ENCODE measurements at places on chromosomes 11 and 22.

DNA sequence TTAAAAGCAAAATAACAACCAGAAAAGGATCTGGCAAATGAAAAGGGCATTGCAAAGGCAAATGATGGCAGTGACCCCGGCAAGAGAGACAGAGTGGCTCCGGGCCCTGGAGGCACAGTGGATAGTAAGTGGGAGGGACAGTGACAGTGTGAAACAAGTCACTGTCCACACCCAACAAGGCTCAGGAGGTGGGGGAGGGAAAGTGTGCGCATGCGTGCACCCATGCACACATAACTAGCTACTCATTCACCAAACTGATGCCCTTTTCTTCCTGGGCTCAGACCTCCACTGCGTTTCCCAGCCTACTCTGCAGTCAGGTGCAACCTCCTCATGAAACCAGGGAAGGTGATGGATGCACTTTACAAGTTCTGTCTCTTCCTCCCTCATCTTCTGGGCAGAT lies 108.4 kb downstream of the SHANK2 start:
- no peak for DNase-seq

DNA sequence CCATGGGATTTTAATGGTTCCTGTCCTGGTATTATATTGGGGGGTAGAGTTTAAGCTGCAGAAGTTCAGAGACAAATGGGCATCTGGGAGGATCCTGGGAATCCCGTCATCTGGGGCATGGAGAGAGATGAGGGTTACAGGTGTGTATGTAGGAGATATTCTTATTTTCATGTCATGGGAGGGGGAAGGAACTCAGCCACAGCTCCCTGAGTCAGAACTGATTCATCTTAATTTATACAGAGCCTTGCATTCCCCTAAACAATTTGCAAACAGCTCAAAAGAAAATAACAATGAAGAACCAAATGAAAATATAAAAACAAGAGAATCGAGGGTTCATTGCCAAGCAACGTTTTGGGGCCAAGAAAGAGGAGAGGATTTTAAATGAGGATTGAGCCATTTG lies 155.9 kb upstream of the TBCEL start:
- no peak for DNase-seq

DNA sequence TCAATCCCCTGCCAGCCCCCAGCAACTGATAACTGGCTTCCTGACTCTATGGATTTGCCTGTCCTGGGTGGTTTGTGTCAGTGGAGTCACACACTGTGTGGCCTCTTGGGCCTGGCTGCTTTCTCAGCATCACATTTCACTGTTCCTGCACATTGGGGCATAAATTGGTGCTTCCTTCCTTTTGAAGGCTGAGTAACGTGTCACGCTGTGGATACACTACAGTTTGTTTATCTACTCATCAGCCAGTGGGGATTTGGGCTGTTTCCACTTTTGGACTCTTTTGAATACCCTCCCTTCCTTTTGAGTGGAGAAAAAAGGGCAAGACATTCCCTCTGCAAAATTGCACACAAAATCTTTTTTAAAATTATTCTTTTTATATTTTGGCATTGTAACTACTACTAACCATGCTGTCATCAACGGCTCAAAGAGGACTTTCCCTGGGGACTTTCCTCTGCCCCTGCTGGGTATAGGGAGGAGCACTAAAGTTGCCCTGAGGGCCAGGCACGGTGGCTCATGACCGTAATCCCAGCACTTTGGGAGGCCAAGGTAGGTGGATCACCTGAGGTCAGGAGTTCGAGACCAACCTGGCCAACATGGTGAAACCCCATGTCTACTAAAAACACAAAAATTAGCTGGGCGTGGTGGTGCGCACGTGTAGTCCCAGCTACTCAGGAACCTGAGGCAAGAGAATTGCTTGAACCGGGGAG lies 7.8 kb upstream of the CELSR1 start:
- no peak for DNase-seq

- DNase-seq: no peak
Observed at GRCh38 chr11:80838153-80838552, 1397.3 kb upstream of the TENM4 start.

- no peak for DNase-seq
Observed at GRCh38 chr22:43078522-43078921, 10.7 kb downstream of the TTLL1 start.

GRCh38 chr22:23847310-23847920 lies 8.6 kb upstream of the DERL3 start:
- no peak for DNase-seq

DNA sequence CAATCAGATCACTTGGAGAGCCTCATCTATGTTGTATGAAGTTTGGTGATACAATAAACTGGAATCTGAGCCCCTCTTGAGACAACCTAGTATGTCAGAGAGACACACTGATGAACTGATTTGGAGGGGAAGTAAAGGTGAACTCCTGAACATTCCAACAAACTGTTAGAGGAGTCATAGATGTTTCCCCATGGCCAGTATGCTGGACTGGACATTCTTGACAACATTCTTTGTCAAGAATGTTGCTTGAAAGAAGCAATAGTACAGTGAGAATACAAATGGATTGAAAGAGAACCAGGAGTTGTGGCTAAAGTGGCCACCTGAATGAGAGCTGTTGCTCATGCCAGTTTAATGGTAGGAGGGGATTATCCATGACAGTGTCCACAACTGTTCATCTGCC lies 588.1 kb downstream of the NELL1 start:
- DNase-seq: no peak

DNA sequence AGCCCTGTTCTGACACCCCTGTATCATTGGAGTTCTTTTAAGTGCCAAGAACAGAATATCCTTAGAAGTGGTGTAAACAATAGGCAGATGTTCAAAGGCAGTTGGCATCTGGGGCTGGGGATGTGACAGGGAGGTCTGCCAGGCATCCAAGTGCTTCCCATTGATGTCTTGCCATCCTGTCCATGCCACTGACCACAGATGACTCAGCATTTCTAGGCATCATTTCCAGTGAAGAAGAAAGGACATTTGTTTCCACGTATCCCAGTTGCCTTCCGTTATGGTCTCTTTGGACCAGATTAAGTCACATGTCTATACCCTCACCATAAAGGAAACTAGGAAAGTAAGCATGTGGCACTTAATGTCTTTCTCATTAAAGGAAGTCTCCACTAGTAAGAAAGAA lies 76.7 kb upstream of the BARX2 start:
- DNase-seq: no peak

DNA sequence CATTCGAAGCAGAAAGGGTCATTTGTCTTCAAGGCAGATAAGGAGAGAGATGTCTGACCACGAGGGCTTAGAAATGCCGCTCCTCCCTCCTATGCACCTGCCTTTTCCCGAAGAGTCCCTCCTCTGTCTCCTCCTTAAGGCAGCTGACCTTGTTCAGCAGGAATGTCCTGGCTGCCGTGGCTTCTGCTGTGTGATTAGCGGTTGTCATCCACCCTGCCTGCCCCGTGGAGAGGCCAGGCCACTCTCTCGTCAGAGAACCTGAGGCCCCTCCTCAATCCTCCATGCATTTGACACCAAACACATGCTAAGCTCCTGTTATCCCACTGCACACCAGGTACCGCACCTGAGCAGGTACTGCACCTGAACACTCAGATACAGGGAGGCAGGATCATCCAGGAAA lies 834.6 kb downstream of the TBC1D22A start:
- DNase-seq: no peak

DNA sequence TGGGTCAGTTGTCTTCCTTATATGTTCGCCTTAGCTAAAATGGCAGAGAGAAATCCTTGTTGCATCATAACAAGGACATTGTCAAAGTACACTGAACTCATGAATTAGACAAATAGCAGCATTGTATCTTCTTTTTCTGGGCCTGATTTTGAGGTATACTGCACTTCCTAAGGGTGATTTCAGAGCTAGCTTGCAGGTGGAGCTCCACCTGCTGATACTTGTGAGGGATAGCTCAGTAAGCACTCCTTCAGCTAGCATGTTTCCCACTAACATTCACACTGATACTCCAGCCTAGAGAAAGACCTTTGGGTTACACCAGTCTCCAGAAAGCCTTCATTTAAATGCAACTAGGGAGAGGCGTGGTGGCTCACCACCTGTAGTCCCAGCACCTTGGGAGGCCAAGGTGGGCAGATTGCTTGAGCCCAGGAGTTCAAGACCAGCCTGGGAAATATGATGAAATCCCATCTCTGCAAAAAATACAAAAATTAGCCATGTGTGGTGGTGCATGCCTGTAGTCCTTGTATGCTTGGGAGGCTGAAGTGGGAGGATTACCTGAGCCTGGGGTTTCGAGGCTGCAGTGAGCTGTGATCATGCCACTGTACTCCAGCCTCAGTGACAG lies 29.8 kb downstream of the JAM3 start:
- no peak for DNase-seq

- no peak for DNase-seq
Observed at GRCh38 chr11:107384144-107384852, 73.3 kb downstream of the CWF19L2 start.

DNA sequence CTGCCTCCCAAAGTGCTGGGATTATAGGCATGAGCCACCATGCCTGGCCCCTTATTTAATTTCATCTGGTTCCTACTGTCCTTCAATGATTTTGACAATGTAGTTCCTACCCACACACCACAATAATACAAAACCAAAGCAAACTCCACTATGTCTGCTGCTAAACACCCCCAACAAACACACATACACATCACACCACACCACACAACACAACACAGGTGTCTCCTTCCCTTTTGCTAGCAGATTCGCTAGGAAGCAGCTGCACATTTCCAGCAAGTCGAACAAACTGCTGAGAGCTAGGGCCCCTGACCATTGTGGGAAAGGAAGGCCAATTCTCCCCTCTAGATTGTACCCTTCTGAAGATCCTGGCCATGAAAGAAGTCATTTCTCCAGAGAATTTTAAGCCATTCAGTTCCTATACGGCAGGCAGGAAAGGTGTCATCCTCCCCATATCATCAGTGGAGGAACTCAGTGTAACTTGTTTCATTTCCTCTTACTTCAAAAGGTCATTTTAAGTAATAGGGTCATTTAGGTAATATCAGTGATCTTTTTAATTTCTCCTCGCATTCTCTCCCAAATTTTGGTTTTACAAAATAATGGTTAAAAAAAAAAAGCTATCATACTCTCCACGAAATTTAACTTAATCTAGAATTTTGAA lies 18.5 kb downstream of the NUMA1 start:
- no peak for DNase-seq

Data from H9 (cell line).